ENCODE measurements at places on chromosomes 12 and 14. TPM values are rescaled to one million over a fixed set of nuclear protein-coding genes. Genes with fewer than 3 reads are reported as not detected.

DNA sequence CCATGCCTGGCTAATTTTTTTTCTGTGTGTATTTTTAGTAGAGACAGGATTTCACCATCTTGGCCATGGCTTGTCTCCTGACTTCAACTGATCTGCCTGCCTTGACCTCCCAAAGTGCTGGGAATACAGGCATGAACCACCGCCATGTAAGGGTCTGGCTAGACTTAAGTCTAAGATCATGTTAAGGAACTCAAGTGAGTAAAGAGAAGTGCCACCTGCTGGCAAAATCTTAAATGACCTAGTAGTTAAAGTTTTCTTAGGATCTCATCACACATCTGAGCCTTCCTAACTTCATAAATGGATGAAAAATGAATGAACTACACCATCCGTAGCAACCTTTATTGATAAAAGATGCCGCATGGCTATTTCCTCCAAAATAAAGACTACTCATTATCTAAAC, 1.7 kb upstream of the C12orf56 start:
- H3K27me3 ChIP-seq, result no peaks in the 10 kb centered on the region
- H3K4me3 ChIP-seq, result no peak overlapping the region
- no peaks in the 10 kb centered on the region for H3K4me1 ChIP-seq
- no peaks in the 10 kb centered on the region for H3K36me3 ChIP-seq
- no peak for DNase-seq

LYZ gene
- total RNA-seq, result 0.37 TPM

SRSF5 gene
- 319 TPM for total RNA-seq

- H3K4me1 ChIP-seq, result peaks cover under 1% of the 10 kb centered on the region
- peaks cover 2% of the 10 kb centered on the region for H3K27me3 ChIP-seq
- H3K4me3 ChIP-seq, result no peak overlapping the region
- H3K36me3 ChIP-seq, result no peaks in the 10 kb centered on the region
- DNase-seq, result no peak
- H3K27ac ChIP-seq, result no peak overlapping the region
Observed at GRCh38 chr14:97970222-97970621, 1173.0 kb downstream of the VRK1 start.

All from glutamatergic neuron (in vitro differentiated cells).